ENCODE measurements at places on chromosomes 13 and 19.

- DNase-seq: no peak
Observed at GRCh38 chr13:23025864-23026608, 154.7 kb upstream of the SGCG start.

DNA sequence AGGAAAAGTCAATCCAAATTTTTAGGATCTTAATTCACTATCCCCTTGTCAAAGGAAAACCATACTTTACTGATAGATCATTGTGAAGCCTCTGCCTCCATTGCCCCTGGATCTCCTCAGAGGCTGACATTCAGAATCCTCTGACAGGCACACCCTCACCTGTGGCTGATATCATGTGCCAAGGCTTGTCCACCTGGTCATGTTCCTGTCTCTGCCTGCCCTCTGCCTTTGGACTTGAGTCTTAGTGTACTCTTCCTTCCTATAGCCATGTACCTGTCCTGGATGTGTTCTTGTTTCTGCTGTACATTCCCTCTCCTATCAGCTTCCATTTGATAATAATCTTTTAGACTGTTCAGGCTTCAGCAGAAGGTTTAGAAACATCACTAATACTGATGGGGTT is 179.4 kb downstream of the TNFSF13B start:
- no peak for DNase-seq

- peak; percentile 99 for DNase-seq
Observed at GRCh38 chr19:40570313-40571004, 6.2 kb upstream of the SHKBP1 start.

- DNase-seq: peak; percentile 49
Observed at GRCh38 chr13:30113983-30114570, 193.3 kb downstream of the KATNAL1 start.

GRCh38 chr19:15671237-15671821 is 1.6 kb upstream of the CYP4F12 start:
- no peak for DNase-seq

GRCh38 chr19:35710784-35711723 is 6.7 kb downstream of the ZBTB32 start:
- no peak for DNase-seq

DNA sequence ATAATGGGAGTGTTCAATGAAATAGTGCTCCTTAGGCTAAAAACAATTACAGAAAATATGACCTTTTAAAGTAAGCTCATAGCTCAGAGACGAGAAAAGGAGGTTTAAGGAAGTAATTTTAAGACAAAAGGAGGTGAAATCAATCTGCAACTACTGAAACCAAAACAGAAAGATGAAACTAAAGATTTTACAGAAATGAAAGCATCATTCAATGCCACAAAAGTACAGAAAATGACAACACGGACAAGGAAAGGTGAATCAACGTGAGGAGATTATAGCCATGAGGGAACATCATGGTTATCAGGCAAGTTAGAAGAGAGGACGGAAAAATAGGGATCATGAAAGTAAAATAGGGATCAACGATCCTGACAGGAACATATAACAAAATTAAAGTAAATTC is 745.2 kb downstream of the PCDH17 start:
- DNase-seq: no peak

GRCh38 chr13:73450583-73450982 is 391.8 kb downstream of the KLF5 start:
- DNase-seq: peak; percentile 32

- DNase-seq: peak; percentile 15
Observed at GRCh38 chr13:39051157-39051556, 12.9 kb downstream of the NHLRC3 start.

DNA sequence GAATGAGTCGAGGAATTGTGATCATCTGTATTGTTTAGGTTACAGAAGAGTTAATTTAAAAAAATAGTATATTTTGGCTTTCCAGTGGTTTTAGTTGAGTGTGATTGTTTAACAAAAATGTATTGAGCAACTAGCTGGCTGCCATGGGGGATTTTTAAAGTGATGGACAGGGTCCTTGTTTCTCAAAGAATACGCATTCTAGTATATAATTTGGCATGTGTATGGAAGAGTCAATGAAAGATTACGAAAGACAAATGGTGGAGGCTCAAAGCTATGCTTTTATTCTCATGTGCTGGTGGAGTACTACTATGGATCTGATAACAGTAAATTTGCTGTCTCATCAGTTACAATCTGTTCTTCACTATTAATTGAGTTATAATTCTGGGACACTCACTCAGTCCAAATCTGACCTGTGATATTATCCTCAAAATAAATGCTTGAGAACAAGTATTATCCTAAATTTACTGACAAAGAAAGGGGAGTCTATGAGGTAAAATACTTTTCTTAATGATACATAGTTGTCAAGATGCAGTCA is 240.0 kb downstream of the GPC6 start:
- no peak for DNase-seq

- no peak for DNase-seq
Observed at GRCh38 chr13:83895994-83896580, 13.8 kb upstream of the SLITRK1 start.

DNA sequence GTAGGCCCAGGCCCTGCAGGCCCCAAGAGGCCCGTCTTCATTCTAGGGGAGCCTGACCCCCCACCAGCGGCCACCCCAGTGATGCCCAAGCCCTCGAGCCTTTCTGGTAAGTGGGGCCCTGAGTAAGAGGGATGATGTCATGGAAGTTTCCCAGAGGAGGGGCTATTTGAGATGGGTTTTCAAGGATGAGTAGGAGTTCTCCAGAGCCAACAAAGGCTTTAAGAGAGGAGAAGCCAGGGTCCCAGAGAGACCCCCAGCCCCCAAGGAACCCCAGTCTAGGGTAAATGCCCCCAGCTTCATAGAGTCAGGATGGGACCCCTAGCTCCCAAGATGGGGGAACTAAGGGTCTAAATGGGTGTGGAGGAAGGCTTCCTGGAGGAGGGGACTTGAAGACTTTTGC is 9.1 kb upstream of the PIK3R2 start:
- DNase-seq: no peak

GRCh38 chr13:33287142-33287882 is 1.8 kb upstream of the STARD13 start:
- DNase-seq: no peak

DNA sequence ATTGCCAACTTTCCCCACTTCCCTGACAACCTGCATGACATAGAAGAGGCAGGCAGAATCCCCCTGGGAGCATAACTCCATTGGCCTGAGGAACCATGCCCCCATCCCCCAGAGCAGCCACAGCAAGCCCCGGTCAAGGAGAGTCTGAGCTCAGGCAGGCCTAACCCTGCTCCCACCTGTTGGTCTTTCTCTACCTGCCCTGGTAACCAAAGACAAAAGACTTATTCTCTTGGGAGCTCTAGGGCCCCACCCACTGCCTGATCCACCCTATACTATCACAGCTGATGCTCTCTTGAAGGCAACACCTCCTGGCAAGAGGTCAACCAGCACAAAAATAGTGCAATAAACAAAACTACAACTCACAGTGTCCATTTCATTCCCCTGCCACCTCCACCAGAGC is 59.3 kb downstream of the TNFSF13B start:
- DNase-seq: no peak

DNA sequence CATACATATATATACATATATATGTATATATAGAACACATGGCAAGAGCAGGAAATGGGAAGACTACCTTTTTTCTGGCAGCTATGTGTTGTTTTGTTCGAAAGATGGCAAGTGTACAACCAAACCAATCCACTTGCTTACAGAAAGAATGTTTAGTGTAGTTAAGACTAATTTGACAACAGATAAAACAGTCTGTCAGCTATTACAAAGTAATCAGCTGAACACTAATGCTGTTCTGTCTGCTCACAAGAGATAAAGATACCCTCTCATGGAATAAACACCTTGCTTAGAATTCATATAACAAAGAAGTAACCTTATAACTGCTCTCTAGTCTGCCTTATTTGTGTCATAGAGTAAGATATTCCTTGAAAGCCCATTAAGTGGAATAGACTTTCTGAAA is 858 bp upstream of the KCNRG start:
- no peak for DNase-seq

DNA sequence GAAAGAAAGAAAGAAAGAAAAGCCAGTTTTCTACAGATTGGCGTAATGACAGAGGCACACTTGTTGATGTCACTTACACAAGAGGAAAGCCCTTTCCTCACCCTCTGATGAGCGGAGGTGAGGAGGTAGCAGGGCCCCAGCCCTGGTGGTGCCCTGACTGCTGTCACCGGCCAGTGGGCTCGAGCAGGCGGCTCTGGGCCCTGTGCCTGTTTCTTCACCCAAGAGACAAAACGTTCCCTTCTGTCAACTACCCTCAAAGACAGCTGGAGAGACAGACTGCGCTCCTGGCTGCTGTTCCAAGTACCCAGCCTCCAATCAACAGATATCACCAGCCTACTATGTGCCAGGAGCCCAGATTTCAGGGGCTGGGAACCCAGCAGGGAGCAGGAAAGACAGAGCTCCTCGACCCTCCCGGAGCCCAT is 10.1 kb downstream of the EPS15L1 start:
- no peak for DNase-seq

DNA sequence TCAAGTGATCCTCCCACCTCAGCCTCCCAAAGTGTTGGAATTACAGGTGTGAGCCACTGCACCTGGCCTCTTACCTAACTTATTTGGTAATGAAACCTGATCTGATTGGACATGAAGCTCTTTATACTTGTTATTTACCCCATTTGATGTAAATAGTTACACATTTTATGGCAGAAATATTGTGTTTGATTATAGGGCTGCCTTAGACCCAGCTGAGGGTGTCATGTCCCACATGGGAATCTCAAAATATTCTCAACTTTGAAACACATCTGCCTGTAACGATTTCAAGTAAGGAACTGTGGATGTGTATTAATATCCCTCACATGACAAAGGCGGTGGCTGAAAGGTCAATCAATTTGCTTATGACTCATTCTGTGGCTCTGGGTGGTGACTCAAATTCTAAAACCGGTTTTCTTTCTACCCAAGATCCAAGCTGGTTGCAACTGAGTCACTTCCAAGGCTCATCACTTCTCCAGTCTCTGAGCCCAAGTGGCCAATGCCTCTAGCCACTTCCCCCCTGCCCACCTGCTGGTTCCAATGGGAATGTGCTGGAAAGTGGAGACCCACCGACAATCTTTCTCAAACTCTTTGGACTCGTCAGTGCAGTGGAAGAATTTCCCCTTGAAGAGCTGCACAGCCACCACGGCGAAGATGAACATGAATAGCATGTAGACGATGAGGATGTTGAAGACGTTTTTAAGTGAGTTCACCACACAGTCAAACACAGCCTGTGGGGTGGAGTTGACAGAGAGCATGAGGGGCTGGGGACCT is 110.9 kb downstream of the IER2 start:
- peak; percentile 89 for DNase-seq

DNA sequence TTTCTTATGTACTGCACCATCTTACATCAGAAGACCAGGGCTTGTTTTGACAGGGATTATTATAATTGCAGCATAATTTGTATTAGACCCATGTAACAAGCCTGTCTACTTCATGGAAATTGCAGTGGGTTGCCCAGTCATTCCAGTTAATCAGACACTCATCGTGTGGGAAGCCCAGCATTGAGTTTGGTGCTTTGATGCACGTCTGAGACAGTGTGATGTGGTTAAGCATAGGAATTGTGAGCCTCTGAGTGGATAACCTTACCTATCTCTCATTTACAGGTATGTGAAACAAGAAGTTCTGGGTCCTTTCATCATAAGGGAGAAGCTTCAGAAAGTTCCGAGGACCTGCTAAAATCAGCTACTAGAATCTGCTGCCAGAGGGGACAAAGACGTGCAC is 12.8 kb downstream of the RGCC start:
- no peak for DNase-seq

DNA sequence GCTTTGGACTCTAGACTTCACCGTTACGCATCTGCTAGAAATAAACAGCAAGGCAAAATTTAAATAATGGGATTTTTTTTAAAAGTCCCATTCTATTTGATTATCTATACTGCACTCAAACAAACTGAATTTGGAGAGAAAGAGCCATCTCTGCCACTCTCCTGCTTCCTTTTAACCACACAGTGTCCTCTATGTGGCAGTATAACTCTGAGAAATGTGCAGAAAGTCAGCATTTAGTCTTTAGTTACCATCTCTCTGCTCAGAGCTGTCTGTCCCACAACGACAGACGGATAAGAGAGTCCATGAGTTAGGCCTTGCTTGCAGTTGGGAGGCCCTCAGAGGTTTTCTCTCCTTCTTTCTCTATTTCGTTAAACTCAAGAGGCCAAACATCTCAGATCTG is 21.2 kb downstream of the CCNA1 start:
- DNase-seq: no peak

DNA sequence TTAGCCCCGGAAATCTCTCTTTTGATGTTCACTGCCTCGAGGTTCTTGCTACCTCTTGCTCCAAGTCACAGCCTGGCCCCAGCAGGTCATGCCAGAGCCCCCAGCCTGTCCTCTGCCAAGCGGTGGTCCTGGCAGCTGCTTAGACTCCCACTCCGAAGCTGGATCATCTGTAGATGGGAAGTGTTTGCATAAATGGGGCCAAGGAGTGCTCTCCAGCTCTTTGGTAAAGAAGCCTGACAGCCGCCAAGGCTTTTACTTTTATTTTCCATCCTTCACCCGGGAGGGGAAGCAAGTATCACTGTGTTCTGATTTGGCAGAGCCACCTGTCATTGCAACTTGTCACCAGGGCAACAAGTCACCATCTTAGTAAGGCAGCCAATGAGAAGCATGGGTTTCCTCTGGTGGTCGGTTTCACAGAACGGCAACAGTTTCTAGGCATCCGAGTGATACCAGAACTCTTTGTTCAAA is 10.6 kb upstream of the RETN start:
- DNase-seq: no peak

DNA sequence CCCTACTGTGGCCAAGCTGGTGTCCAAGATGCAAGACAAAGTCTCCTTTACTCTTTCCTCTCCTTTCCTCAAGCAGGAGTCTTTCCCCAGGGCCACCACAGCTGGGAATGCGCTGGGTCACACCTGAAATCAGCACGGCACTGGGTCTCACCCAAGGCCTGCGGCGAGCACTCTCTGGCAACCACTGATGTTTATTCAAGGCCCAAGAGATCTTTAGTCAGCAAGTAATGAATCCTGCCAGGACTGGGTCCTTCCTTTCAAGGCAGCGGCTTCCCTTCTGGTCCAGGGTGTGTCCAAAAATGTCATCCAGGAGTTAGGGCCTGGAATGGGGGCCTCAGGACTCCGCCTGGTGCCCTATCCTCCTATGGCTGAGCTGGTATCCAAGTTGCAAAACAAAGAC is 24.1 kb downstream of the BLOC1S3 start:
- no peak for DNase-seq

GRCh38 chr13:80599765-80600164 is 258.8 kb upstream of the SPRY2 start:
- DNase-seq: no peak

GRCh38 chr13:37313372-37313771 is 207.9 kb upstream of the CSNK1A1L start:
- DNase-seq: no peak

DNA sequence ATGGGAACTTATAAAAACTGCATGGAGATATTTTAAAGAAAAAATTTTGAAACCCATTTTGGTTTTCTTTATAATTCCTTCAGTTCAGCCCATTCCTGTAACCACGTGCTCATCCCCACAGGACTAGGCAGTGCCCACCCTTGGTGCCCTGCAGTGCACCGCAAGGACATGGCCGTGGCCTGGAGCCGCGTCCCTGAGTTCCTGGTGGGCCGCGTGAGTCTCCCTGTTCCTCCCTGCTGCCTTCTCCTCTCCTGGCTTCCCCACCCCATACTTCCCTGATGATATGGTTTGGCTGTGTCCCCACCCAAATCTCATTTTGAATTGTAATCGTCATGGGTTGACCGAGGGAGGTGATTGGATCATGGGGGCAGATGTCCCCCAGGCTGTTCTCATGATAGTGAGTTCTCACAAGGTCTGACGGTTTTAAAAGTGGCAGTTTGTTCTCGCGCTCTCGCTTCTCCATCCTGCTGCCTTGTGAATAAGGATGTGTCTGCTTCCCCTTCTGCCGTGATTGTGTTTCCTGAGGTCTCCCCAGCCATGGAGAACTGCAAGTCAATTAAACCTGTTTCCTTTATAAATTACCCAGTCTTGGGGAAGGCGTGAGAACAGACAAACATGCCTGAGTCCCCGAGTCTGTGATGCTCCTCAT is 31.6 kb upstream of the TFDP1 start:
- no peak for DNase-seq

Measured in LoVo (cell line).